Stimulated activated CD8-positive, alpha-beta memory T cell treated with anti-CD3 and anti-CD28 coated beads, Interleukin-4, amount 100 ng/mL, for 1 hour (primary cell): ENCODE measurements at places on chromosomes 6 and 20.

DNA sequence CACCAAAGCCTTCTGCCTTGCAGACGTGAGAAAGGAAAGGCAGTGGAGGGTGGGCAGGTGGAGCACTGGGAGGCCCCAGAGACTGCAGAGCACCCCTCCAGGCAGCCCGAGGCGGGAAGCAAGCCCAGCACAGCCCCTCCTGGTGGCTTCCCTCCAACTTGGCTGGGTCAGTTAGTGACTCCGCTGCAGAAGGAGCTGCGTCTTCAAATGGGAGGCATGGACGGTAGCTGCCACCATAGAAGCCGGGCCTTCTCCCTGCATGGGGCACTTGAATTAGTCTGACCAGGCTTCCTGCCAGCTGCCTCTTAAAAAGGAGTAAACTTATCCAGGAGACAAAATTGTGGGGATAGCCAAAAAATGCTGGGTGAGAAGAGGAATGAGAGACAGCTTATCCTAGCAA, 88.0 kb upstream of the RPS6KA2 start:
- DNase-seq = no peak

GRCh38 chr6:34047913-34048867, 97.7 kb downstream of the GRM4 start:
- DNase-seq = no peak

DNA sequence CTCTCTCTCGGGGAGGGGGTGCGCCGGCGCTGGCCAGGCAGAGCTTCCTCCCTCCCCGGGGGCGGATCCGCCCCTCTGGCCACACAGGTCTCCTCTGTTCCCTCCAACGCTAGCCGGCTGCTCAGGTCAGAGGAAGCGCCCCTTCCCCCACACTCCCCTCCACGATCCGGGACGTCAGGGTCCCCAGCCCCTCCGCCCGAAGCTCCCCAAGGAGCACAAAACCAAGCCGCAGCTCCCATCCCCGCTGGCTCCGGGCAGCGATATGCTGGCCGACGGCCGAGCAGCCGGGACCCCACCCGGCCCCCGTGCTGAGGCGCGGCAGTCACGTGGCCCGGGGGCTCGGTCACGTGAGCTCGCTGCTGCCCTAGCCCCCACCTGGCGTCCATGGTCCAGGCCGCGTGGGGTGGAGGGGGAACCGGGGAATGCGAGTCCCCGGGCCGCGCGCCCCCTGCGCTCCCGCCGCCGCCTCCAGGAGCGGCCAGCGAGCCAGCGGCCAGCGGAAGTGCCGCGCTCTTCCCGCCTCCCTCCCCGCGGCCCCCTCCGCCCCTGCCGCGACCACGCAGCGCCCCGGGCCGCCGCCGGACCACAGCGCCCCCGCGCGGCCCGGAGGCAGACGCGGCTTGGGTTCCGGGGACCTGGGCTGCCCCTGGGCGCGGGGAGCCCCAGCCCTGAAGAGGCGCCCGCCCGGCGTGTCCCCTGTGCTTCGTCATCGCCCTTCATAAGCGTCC, at the start of gene SLC35B2:
SLC35B2 (minus strand) TSS at position 504 of the 728 bp plus-strand sequence; CDS start at position 386, 118 bp downstream.
- DNase-seq = peak; percentile 42

GRCh38 chr20:13817342-13817741, 32.5 kb downstream of the NDUFAF5 start:
- no peak for DNase-seq

DNA sequence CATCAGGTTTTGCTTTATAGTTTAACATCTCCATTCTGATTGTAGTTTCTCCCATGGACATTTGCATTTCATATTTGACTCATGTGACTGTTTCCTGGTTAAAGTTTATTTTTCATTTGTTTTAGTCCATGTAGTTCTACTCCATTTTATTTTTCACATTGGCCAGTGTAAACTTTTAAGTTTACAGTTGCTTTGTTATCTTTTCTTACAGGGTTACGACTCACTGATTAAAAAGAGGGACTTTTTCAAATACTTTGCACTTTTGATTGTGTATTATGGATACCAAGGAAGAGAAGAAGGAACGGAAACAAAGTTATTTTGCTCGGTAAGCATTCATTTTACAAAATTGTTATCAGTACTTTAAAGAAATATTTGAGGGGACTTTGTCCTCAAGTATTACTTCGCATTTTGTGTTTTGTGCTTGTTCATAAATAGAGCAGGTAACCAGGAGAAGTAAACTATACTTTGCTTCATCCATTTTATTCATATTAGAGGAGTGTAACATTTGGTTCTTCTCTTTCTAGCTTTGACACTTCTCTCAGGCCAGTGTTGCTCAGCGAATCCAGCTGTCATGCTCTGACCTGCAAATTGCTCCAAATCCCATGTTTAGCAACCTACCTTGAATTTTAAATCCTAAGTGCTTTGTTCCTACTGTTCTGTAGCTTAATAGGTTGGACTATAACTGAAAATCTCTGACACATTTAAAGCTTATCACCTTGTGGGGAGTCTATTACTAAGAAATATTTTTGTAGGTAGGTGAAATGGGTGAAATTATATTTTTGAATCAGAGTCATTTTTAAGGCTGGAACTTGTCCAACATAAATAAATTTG, 24.5 kb downstream of the NCOA7 start:
- no peak for DNase-seq

GRCh38 chr20:61052195-61052750, 199.8 kb upstream of the CDH4 start:
- DNase-seq = no peak

GRCh38 chr6:73870907-73871306, 174.9 kb downstream of the CD109 start:
- no peak for DNase-seq

DNA sequence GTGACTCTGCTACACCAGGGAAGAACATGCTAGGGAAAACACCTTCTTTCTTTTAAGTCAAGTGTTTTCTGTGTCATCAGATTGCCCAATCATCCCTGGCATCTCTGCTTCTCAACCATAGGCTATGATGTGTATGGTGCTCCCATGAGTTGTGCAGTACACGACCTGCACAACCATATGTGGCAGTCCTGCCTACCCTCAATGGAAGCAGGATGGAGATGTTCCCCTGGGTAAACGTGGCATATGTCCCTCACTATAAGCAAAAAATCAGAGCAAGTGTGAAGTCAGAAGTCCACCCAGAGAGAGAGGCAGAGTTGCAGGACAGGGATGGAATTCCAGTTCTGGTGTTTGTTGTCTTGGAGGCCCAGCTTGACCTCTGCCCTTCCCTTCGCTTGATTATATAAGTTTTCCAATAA, 10.3 kb upstream of the SNHG17 start:
- DNase-seq = no peak

DNA sequence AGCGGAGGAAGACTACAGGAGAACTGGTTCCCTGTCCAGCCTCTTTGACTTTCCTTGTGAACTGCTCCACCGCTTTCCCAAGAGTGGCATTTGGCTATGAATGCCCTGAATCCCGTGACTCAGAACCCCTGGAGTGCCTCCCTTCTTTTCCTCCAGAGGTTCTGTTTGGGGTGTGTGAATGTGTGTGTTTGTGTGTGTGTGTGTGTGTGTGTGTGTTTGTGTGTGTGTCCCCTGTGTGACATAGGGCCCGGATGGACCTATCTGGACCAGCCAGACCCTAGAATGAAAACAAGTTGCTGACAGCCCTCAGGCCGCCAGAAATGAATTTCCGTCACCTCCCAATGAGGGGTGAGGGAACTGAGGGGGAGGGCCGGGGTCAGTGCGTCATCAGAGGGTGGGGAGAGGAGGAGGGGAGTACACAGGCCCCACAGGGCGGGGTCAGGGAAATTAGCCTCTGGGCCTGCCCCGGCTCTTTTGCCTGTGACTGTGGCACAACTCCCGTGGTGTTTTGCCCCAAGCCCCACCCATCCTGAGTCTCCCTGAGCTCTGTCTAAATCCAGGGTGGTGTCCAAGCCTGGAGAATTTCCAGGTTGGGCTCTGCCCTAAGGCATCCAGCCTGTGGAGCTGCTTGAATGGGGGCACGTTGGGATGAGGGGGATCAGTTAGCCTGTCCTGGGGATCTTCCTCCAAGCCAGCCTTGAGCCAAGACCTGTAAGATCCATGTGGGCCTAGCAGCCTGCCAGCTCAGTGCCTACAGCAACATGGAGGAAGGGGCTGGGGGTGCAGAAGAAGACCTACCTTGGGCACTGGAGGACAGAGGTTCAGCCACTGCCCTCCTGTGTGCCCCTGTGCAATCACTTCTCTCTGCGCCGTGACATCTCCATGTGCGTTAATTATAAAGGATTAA, 15.2 kb upstream of the MRPS18A start:
- DNase-seq = no peak

DNA sequence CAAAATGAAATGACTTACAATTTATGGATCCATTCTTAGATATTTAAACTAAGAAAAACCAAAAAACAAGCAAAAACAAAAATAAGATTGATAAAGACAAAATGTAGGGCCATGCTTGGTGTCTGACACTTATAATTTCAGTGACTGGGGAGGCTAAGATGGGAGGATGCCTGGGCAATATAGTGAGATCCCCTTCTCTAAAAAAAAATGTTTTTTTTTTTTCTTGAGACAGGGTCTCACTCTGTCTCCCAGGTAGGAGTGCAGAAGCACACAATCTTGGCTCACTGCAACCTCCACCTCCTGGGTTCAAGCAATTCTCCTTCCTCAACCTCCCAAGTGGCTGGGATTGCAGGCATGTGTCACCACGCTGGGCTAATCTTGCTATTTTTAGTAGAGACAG, 92.4 kb downstream of the HFE start:
- DNase-seq = no peak

- DNase-seq = no peak
These were observed 98.4 kb upstream of the DUSP22 start for GRCh38 chr6:193773-194310.

GRCh38 chr6:11335826-11336225, 103.4 kb upstream of the NEDD9 start:
- DNase-seq = no peak

DNA sequence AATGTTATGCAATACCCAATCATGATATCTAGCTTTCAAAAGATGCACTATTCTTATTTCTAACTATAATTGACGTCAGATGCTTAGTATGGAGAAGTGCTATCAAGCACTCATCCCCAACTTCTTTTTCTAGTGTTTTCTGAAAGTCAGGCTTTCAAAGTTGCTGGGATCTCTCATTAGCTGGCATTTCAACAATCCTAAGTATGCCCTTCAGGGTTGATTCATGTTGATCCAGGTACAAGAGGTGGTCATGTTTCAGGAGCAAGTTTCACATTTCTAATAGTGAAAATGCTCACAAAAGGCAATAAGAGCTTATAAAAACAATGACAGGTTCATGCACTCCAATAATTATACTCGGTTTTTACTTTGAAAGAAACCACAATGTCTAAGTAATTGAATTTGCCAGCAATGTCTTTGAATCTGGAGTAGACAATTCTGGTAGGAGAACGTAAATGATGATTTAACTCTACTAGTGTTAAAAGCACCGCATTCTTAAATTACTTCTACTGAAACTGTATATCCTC, 193.7 kb upstream of the KHDRBS2 start:
- no peak for DNase-seq

DNA sequence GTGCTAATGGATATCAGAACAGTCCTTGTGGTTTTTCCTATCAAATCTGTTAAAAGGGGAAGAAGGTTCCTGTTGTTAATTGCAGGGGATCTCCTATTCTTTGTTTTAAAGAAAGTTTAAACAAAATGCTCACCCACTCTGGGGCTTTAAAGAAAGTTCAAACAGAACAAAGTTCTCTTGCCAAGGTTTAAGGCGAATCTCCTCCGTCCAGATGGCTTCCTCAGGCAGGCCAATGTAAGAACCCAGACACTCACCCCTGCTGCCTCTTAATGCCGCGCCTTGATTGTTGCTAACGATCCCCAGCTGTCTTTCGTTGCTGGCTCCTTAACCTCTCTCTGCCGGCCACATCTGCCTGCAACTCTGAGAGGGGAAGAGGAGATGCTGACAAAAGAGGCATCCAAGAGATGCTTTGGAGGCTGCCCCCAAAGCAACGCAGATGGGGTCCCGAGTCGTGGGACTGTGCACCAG, 235.0 kb upstream of the PRDM1 start:
- no peak for DNase-seq

DNA sequence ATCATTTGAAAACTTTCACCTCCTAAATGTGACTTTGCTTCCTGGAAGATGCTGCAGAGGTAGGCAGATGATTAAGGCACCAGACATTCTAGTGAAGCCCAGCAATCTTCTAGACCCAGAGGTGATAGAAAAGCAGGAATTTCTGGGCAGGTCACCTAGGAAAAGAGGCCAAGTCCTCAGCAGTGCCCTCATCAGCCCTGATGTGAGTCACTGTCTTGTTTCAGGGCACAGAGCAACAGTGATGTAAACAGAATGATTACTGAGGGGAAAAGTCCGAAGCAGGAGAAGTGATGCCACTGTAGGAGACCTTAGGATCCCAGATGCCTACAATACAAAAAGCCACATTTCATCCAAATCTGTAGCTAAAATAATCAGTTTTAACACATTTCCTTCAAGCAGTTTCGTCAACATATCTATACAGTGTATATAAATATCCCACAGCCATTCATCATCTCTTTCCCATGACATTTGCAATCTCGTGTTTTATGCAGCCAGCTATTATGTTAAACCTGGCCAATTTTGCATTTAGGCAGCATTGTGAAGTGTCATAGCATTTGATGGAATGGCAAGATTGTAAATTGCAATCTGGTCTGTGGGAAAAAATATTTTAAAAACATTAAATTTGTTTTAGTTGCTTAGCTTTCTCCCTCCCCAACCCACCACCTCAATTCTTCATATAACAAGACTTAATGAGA, 401.2 kb upstream of the RNF217 start:
- DNase-seq = no peak

DNA sequence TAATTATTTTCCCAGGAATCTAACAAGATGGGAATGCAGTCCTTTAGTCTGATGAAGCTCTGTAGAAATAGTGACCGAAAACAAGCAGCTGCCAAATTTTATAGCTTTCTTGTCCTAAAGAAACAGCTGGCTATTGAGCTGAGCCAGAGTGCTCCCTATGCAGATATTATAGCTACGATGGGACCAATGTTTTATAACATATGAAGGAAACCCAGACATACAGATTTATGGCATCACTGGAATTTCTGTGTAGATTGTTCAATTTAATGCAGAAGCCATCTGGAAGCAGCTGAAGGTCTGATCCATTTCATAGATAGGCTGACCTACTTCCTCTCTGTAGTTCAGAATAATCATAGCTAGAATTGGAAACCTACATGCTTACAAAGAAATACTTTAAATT, 11.8 kb upstream of the SNPH start:
- DNase-seq = no peak

- DNase-seq = no peak
These were observed 113.0 kb upstream of the CST7 start for GRCh38 chr20:24836041-24836533.

- peak; percentile 5 for DNase-seq
These were observed 39.7 kb upstream of the TULP1 start for GRCh38 chr6:35552285-35552917.

- no peak for DNase-seq
These were observed 394.6 kb downstream of the KIF16B start for GRCh38 chr20:16178546-16179135.

GRCh38 chr6:83167726-83168278, 25.3 kb downstream of the PGM3 start:
- DNase-seq = no peak

GRCh38 chr6:160766989-160767646, 65.1 kb downstream of the PLG start:
- DNase-seq = no peak

GRCh38 chr6:103629613-103630012, 1230.1 kb downstream of the HACE1 start:
- no peak for DNase-seq
